ENCODE measurements at places on chromosomes 12 and 14.
A peak's percentile ranks its signal among the peaks of the same experiment; 100 is the strongest.

GRCh38 chr12:58673021-58673420 is 247.3 kb downstream of the LRIG3 start:
- no peak for DNase-seq

DNA sequence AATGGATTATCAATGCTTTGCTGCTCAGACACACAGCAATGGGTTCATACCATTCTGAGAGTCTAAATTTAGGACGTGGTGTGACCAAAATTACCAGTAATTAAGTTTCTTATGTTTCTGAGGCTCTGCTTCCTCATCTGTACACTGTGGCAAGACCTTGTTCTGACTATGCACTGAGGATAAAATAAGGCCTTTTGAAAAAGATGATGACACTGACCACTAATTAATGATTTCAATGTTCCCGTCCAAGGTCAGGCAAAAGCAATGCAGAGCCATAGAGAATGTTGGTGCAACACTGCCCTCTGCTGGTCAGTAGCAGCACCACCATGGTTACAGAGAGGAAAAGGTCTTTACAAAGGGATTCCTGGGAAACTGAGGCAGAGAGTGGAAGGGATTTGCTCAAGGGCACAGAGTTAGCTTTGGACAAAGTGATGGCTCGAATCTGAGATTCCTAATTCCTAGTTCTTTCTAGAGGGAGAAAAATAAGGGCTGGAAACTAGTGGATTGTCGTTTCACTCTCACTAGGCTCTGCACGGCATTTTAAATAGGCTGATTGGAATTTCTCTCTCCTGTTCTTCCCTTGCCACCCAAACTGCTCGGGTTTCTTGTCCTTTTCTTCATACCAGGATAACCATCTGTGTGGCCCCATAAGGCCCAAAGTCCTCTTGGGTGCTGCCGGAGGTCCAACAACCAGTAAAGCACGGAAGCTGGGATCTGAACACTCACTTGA is 22.3 kb upstream of the P2RX7 start:
- peak; percentile 63 for DNase-seq

DNA sequence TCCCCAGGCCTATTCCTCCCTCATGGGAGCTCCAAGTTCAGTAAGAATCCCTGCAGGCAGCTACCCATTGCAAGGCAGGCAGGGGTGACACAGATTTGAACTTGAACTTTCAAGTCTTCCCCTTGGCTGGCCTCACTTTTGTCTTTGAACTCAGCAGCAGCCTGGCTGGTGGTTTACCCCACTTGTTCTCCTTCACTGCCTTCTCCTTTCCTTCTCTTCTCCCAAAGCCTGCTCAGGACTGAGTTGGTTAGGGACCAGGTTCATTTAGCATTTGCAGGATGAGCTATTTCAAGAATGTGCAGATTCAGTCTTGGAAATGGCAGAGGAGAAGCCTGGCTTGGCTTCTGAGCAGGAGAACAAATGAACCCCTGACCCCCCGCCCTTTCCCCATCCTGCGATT is 67.7 kb upstream of the TBX3 start:
- no peak for DNase-seq

DNA sequence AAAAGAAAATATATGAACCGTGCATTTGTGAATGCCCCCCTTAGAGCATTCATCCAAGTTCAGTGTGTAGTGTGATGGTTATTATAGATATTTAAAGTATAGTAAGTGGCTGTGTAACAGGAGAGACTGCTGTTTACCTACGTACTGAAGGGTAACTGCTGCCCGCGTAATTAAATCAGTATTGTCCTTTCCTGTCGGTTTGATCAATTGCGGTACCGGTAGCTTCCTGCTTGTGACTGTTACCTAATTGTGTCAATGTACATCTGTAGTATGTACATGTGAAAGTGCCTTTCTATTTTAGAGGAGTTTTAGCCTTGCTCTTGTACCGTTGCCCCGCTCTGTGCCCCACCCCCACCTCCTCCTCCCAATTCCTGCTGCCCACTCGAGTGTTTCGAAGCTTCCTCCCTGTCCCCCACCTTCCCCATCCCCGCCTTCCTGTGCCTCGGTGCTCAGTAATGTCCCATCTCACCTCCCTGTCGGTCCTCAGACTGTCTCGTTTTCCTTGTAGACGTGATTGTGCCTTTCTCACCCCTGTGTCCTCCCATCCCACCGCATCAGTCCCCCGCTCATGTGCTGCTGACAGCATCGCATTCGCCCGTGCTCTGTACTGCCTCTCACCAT is 75.0 kb downstream of the KICS2 start:
- no peak for DNase-seq

- no peak for DNase-seq
Observed at GRCh38 chr14:100560471-100560870, 26.7 kb downstream of the BEGAIN start.

DNA sequence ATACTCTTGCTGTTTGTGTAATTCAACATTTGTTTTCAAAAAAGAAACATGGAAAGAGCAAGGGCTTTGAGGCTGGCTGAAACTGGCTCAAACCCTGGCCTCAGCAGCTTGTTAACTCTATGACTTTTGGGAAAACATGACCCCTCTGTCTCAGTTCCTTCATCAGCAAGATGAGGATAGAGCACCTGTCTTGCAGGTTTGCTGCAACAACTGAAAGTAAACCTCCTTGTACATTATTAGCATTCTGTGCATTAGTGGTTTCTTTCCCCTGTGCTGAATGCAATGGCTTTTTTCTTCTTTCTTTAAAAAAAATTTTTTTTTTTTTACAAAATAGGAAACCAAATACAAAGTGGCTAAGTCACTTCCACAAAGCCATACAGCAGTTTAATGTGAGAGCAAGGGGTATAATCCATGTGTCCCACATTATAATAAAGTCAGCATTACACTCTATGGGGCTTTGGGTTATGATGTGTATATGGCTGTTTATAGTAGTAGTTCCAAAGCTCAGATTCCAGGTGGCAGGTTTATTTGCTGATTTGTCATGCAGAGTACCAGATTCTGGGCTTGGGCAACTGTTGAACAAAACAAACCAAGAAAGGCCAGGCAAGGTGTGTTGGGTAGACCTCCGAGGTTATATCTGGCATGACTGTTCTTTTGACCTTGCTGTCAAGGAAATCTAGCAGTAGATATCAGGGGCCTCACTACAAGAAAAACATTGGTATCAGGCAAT is 194.5 kb upstream of the CNOT2 start:
- no peak for DNase-seq

DNA sequence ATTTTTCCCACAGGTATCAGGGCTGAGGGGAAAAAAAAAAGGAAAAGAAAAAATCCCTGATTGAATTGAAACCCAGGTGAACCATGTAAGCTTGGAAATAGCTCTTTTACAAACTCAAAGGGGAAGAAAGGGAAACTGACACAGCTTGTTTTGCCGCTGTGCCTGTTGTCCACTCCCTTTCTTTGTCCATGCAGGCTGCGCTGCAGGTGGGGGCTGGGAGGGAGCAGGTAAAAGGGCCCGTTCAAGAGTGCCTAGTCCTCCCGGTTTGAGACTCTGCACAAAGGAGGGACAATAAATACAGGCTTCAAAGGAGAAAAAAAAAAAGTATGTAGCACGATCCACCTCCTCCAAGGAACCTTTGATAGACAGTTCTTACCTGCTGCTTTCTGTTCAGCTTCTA is 194.8 kb downstream of the GRIN2B start:
- DNase-seq: no peak

DNA sequence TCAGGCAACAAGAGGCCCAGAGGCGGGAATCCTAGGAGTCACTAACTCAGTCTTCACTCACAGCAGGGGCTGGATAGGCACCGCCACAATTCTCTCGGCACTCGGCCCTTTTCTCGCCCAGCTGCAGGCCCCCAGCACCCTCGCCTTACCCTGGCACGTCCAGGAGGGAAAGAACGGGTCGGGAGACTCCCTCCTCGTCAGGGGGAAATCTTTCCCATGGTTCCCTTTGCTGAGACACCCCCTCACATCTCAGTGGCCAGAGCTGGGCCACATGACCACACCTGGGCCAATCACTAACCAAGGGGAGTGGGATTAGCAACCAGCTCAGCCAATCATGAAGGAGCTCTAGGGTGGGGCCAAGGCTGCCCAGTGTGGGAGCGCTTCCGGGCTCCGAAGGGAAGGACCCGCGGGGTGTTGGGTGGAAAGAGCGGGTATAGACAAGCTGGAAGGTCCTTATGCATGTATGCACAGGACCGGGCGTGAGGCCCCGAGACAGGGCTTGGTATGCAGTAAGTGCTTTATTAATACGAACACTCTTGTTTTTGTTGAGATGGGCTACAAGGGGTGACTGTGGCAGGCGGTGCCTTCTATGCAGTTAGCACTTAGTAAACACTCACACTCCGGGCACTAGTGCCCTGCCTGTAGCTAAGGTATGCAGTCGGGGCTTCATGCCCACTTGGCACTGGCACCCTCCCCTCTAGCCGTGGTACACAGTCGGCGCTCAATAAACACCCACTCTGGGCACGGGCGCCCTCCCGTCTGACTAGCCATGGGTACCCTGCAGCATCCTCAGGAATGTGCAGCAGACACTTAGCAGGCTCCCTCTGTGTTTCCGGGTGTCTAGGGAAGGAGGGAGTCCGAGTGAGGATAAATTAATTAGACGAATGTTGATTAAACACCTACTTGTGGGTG is 40.3 kb downstream of the ADGRD1 start:
- DNase-seq: no peak

DNA sequence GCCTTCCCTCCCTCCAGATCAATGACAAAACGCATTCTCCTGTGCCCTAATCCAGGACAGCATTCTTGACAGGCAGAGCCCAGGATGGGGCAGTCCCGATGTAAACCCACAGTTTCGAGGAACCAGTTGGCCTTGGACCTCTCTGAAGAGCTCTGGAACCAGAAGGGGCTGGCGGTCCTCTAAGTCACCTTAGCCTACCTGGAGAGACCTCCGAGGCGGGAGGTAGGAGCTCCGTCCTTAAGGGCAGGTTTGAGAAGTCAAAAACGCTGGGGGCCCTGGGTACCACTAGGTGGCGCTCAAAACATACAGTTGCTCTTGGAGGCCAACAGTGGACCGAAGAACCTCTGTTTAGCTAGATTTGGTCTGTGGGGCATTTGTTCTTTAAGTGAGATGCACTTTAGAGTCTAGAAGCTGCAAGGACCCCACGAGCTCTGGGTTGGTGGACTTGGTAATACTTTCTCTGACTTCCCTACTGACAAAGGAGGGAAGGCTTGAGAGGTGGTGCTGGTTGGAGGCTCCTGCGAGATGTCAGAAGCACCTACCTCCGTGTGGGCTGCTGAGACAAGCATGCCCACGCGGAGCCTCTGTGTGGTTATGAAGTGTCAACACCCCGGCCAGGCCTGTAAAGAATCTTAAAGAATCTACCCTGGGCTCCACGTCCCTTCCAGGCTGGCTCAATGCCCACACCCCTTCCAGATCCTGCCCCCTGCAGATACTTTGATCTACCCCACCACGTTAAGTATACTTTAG is 74.8 kb upstream of the CHST11 start:
- peak; percentile 77 for DNase-seq

GRCh38 chr12:100899301-100899700 is 104.7 kb downstream of the ANO4 start:
- DNase-seq: peak; percentile 1

GRCh38 chr14:25046301-25046943 is 3.5 kb downstream of the STXBP6 start:
- no peak for DNase-seq

DNA sequence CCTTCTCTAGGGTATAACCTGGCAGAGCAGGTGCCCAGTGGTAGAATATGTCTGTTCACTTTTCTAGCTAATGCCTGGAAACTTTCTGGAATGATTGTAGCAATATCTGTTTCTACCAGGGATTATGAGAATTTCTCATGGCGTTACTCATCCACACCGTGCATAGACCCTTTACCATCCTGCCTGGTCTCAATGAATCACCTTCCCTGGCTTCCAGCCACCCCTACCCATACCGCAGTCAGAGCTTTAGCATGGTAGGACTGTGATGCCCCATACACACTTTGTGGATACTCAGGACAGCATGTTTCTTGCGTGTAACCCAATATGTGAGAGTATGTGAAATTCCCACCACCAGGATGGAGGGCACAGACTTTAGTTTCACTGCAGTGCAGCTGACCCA is 45.4 kb downstream of the TUNAR start:
- no peak for DNase-seq

DNA sequence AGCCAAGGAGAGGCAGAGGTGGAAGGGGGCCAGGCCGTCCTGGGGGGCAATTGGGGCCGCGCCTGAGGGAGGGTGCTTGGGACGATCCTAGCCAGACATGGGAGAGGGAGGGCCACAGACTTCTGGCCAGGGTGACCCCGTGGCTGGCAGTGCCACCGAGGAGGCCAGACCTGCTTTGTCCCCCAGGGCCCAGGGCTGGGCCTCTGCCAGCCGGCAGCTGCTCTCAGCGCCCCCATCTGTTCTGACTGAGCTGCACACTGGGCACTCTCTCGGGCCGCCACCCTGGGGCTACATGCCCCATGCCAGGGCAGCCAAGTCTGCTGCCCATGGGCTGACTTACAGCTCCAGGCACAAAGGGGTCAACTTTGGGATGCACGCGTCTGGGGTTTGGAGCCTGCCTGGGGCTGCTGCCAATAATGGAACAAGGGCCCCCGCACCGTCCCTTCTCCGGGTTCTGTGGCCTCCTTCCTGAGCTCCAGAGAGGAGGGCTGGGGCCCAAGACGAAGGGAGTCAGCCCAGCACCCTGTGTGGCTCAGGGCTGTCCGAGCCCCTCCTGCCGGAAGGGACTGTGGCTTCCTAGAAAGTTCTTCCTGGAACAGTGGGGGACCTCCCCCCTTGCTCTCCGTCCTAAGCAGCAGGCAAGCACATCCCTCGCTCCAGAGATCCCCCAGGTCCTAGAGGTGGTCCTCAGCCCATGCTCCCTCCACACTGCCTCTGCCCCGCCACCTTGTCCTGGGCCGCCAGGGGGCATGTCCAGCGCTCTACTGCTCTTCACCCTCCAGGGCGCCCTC is 1.1 kb downstream of the ADSS1 start:
- DNase-seq: no peak

- peak; percentile 93 for DNase-seq
Observed at GRCh38 chr12:53492830-53493609, 6.2 kb downstream of the MAP3K12 start.

DNA sequence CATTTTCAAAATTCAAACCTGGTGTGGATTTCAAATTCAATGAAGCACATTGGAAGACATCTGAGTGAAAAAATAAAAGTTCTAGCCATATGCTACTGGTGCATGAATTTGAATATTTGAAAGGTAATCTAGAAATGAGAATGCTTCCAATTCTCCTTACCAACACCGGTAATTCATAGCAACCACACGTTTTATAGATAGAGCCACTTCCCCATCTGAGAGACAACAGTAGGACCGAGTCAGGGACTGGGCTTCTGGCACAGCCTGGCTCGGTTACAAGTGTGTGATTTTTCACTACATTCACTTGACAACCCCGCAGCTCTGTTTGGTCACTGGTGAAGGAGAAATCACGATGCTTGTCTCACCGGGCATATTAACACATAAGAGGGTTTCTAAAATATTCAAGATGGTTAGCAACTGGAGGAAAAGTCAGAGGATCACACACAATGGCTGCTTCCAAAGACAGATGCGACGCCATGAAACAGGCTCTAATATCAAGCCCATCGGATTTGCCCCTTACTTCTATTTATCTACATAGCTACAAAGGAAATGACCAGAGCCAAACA is 86.5 kb upstream of the FOXN3 start:
- no peak for DNase-seq

- no peak for DNase-seq
Observed at GRCh38 chr14:29351996-29352705, 575.5 kb downstream of the PRKD1 start.
